Testis (tissue), 5 donors: ENCODE measurements at places on chromosomes 13 and 19.
A peak's percentile ranks its signal among the peaks of the same experiment; 100 is the strongest.

DNA sequence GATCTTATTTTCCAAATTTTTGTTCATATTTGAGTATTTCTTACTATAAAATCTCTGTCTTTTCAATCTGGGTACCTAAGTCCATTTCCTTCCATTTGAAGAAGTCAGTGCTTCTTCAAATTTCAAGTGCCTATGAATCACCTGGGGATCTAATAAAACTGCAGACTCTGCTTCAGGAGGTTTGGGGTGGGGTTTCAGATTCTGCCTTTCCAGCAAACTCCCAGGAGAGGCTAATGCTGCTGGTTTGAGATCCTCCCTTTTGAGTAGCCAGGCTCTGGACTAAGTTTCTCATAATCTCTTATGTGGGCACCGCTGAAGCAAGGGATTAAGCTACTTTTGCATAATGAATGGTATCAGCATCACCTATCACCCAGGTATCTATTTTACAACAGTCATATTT lies 242.4 kb downstream of the RGCC start:
- no peaks in the 10 kb centered on the region for H3K4me1 ChIP-seq
- no peaks in the 10 kb centered on the region for H3K27me3 ChIP-seq
- no peak for DNase-seq
- H3K4me3 ChIP-seq: no peak overlapping the region
- no peaks in the 10 kb centered on the region for H3K36me3 ChIP-seq

DNA sequence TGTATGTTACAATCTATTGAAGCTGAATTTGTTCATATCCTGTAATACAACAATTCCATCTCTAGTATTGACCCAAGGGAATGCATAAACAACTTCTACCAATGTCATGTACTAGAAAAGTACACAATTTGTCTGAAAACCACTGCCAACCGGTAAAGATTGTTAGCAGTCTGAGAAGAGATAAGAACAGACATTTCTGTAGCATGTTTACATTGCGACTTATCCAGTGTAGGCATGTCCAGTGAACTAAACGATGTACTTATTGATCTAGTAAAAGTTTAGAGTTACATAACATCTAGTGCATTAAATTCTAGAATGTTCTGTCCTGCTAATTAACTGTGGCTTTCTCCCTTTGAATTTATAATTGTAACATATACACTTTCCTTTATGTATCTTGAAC lies 425.9 kb downstream of the SLITRK6 start:
- H3K36me3 ChIP-seq: no peaks in the 10 kb centered on the region
- no peaks in the 10 kb centered on the region for H3K27me3 ChIP-seq
- no peak for DNase-seq
- no peak overlapping the region for H3K4me3 ChIP-seq
- no peak overlapping the region for H3K27ac ChIP-seq

DNA sequence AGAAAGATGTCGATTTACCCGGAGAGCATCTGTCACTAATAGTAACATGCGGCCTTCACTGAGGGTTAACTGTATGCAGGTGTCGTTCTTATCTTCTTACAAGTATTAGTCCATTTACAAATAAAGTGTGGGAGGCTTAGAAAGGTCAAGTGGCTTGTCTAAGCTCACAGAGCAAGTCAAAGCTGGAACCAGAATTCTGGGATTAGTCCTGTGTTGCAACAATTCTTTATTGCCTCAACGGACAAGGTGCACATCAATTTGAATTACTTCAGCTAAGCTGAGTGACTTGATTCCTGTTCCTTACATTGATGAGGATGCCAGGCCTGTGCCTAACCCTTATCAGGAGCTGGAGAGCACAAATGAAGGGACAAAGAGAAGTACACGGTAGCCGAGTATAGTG lies 1193.6 kb downstream of the UQCRFS1 start:
- H3K4me3 ChIP-seq: no peak overlapping the region
- no peak overlapping the region for H3K27ac ChIP-seq
- no peaks in the 10 kb centered on the region for H3K4me1 ChIP-seq
- H3K36me3 ChIP-seq: no peaks in the 10 kb centered on the region

- no peak for DNase-seq
- peaks cover 14% of the 10 kb centered on the region for H3K4me1 ChIP-seq
- H3K36me3 ChIP-seq: no peaks in the 10 kb centered on the region
- no peaks in the 10 kb centered on the region for H3K27me3 ChIP-seq
Measured at GRCh38 chr13:41588899-41589298, 131.5 kb downstream of the RGCC start.

- H3K4me1 ChIP-seq: no peaks in the 10 kb centered on the region
- no peak for DNase-seq
- no peaks in the 10 kb centered on the region for H3K27me3 ChIP-seq
- no peaks in the 10 kb centered on the region for H3K36me3 ChIP-seq
- no peak overlapping the region for H3K4me3 ChIP-seq
- H3K27ac ChIP-seq: no peak overlapping the region
Measured at GRCh38 chr19:43739439-43740235, 15.1 kb downstream of the SMG9 start.

GRCh38 chr13:78409172-78409571 lies 194.2 kb downstream of the POU4F1 start:
- H3K27ac ChIP-seq: no peak overlapping the region
- no peaks in the 10 kb centered on the region for H3K4me1 ChIP-seq

GRCh38 chr13:40132249-40132648 lies 476.8 kb downstream of the COG6 start:
- no peaks in the 10 kb centered on the region for H3K4me1 ChIP-seq
- no peak for DNase-seq
- H3K36me3 ChIP-seq: no peaks in the 10 kb centered on the region
- H3K27ac ChIP-seq: no peak overlapping the region
- H3K4me3 ChIP-seq: no peak overlapping the region
- no peaks in the 10 kb centered on the region for H3K27me3 ChIP-seq

- no peaks in the 10 kb centered on the region for H3K27me3 ChIP-seq
- no peaks in the 10 kb centered on the region for H3K4me1 ChIP-seq
- no peak overlapping the region for H3K4me3 ChIP-seq
- DNase-seq: no peak
- H3K27ac ChIP-seq: no peak overlapping the region
- no peaks in the 10 kb centered on the region for H3K36me3 ChIP-seq
Measured at GRCh38 chr13:99075268-99076191, 97.7 kb upstream of the DOCK9 start.

DNA sequence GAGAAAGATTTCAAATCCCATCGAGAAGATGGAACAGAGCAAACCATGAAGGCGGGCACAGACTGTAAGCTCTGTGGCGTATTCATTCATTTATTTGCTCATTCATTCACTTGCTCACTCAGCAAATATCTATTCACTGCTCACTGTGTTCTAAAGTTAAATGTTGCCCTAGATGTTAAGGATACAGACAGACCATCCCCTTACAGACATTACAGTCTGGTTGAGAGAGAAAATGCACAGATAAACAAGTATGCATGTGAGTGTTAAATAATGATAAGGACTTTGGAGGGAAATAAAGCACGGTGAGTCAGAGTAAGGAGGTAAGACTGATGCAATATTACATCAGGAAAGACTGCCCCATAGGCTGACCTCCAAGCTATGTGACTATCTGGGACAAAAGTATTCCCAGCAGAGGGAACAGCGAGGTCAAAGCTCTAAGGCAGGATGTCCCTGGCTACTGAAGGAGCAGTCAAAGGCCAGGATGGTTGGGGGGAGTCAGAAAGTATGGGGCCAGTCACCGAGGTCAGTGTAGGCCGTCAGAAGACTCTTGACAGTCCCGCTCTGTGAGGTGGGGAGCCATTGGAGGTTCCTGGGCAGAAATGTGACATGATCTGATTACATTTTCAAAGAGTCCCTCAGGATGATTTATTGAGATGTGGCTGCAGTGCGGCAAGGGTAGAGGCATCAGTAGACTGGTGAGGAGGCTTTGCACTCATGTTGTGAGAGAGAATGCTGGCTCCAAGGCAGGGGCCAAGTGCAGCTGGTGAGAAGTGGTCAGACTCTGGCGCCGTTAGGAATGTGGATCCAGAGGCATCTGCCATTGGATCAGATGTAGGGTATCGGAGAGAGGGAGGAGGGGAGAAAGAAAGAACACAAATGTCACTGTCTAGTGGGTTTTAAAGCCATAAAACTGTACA lies 37.9 kb downstream of the MBNL2 start:
- no peak for DNase-seq
- peaks cover 27% of the 10 kb centered on the region for H3K4me1 ChIP-seq
- no peaks in the 10 kb centered on the region for H3K36me3 ChIP-seq
- no peaks in the 10 kb centered on the region for H3K27me3 ChIP-seq

GRCh38 chr19:30685426-30686000 lies 313.3 kb downstream of the ZNF536 start:
- no peak overlapping the region for H3K4me3 ChIP-seq
- peaks cover 19% of the 10 kb centered on the region for H3K4me1 ChIP-seq
- H3K27ac ChIP-seq: no peak overlapping the region

GRCh38 chr19:11539495-11540365 lies 1.1 kb downstream of the CNN1 start:
- no peaks in the 10 kb centered on the region for H3K36me3 ChIP-seq
- H3K4me3 ChIP-seq: peak overlapping the region; percentile 58
- H3K4me1 ChIP-seq: peaks cover 19% of the 10 kb centered on the region
- no peaks in the 10 kb centered on the region for H3K27me3 ChIP-seq
- peak; percentile 57 for DNase-seq

- no peak overlapping the region for H3K27ac ChIP-seq
- no peaks in the 10 kb centered on the region for H3K27me3 ChIP-seq
- H3K36me3 ChIP-seq: no peaks in the 10 kb centered on the region
- DNase-seq: no peak
Measured at GRCh38 chr13:104043184-104043583, 977.0 kb upstream of the SLC10A2 start.

DNA sequence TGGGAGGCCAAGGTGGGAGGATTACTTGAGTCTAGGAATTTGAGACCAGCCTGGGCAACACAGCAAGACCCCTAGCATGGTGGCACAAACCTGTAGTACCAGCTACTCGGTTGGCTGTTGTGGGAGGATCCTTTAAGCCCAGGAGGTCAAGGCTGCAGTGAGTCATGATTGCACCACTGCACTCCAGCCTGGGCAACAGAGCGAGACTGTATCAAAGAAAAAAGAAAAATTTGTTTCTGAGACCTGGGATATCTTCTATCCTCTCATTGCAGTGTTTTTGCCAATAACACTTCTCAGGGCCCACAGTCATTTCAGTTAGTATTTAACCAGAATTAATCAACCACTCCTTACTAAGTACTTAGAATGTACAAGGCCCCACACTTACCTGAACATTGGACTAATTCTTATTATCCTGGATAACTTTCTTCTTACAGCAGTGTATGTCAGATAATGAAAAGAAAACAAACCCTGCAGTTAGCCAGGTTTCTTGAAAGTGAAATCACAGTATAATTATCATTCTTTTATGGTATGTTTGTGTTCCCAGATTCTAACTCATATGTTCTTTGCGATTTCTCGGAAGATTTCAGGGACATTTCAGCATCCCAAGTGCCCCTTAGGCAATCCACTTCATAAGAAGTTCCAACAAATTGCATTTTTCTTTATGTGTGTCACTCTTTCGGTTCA lies 75.6 kb upstream of the KLF5 start:
- H3K27me3 ChIP-seq: no peaks in the 10 kb centered on the region
- no peaks in the 10 kb centered on the region for H3K36me3 ChIP-seq
- no peak overlapping the region for H3K4me3 ChIP-seq
- DNase-seq: no peak

DNA sequence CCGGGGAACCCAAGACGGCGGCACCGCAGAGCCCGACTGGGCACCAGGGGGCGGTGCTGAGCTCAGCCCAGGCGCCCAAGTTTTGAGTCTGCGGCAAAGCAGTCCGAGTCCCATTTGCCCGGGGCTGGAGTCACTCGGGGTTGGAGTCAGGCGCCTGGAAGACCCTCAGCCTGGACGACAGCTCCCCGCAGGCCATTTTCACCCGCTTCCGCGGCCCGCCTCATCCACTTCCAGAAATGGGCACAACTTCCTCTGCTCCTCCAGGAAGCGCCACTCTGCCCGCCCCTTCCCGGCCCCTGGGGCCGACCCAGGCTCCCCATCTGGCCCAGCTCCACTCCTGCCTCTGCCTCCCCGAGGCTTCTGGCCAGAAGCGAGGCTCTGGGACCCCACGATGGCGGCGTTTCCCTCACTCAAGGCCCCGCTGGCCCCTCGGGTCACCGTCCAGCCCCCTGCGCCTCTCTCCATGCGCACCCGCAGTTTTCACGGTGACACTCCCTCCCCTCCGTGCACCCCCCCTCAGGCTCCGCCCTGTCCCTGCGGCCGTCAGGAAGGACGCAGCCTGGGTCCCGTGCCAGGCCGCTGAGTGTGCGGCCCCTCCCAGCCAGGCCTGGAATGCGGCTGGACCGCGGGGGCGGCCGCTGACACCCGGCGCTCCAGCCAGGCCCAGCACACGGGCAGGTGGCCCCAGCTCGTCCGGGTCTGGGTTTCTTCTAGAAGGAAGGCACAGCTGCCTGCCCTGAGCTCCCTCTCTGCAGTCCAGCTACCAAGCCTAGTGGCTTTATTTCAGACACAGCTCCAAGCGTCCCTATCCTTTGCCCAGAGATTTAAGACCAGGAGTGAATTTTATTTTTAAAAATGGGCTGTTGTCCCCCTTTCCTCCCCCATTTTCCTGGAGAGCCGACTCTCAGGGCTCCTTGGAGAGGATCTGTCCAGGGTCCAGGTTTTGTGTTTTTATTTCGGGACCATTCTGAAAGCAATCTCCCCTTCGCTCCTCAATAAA lies 4.7 kb downstream of the SERTAD1 start:
- H3K27me3 ChIP-seq: no peaks in the 10 kb centered on the region
- peak; percentile 94 for DNase-seq
- H3K36me3 ChIP-seq: no peaks in the 10 kb centered on the region
- H3K4me1 ChIP-seq: peaks cover 26% of the 10 kb centered on the region
- peak overlapping the region; percentile 92 for H3K27ac ChIP-seq
- peak overlapping the region; percentile 67 for H3K4me3 ChIP-seq

DNA sequence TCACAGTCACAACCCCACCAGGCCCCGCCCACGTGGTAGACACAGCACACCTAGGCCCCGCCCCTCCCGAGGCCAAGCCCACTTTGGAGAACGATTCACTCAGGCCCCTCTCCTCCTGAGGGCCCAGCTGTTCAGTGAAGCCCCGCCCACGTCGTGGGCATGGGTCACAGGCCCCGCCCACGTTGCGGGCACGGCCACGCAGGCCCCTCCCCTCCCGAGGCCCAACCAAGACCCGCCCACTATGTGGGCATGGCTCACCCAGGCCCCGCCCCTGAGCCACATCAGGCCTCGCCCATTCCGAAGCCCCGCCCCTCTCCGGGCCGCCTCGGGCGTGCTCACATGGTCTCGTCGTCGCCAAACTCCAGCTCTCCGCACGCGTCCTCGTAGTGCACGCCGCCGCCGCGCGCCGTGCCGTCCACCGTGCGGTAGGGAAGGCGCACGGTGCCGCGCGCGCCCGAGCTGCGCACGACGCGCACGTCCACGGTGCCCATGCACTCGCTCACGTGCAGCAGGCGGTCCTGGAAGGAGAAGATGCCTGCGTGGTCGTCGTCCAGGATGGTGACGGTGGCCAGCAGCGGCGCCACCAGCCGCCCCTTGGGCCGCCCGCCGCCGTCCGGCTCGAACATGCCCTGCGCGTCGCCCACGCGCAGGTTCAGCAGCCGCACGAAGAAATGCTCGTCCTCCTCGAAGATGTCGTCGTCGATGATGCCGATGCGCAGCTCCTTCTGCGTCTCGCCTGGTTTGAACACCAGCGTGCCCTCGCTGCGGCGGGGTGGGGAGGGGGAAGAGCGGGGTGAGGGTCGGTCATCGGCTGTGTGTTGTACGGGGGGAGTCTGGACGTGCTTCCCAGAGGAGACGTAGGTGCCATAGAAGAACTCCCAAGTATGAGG lies 24.0 kb downstream of the SLC8A2 start:
- H3K4me3 ChIP-seq: peak overlapping the region; percentile 34
- DNase-seq: peak; percentile 86
- H3K27ac ChIP-seq: no peak overlapping the region
- H3K4me1 ChIP-seq: peaks cover 14% of the 10 kb centered on the region
- no peaks in the 10 kb centered on the region for H3K27me3 ChIP-seq
